ENCODE measurements at places on chromosomes 11 and 22.

- DNase-seq: no peak
Measured at GRCh38 chr11:96085319-96085930, 161.5 kb upstream of the MTMR2 start.

DNA sequence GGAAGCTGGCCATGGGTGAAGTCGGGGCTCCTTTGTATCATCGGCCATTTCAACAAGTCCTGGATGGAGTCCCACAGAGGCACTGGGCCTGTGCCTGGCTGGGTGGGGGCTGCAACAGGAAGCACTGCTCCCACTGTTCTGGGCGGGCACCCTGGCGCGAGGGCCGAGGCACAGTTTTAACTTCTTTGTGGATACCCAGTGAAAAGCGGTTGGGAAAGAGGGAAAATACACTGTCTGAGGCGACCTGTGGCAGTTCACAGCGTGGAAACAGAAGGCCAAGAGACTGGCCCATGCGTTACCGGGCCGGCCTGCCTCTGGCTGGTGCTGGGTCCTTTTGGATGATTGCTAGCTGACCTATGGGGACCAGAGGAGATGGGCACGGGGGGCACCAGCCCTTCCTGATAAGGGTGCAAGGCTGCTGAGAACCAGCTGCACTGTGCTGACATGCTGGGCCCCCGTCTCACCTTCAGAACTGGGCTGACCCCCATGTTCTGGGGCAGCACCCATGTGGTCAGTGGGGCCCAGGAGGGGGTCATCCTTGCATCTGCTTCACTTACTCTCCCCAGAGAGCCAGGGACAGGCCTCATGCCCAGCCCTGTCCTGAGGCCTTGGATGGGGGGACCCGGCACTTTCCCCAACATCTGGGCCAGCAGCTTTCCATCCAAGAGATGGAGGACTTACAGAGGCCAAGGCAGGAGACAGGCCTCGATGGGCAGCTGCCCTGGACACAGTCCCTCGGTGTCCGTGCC, 4.2 kb downstream of the OVOL1 start:
- no peak for DNase-seq

- no peak for DNase-seq
Measured at GRCh38 chr11:34869425-34869824, 46.8 kb downstream of the APIP start.

DNA sequence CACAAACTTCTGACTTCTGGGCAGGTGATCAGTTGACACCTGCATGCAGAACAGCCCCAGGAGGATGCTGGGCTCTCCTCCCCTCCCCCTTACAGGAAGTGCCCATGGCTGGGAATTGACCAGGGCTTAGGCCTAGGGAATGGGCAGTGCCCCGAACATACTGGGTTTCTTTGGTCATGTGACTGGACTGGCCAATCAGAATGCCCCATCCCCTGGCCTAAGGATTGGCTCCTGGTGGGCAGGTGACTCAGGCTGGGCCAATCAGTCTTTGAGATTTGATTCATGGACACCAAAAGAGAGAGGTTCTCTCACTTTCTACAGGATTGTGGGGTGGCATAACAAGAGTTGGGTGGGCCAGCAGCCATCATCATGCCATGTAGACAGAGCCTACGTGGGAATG, 37.1 kb downstream of the MCM5 start:
- no peak for DNase-seq

- no peak for DNase-seq
Measured at GRCh38 chr22:36464715-36465231, 16.7 kb downstream of the TXN2 start.

GRCh38 chr11:72546866-72547265, 112.5 kb upstream of the CLPB start:
- no peak for DNase-seq

DNA sequence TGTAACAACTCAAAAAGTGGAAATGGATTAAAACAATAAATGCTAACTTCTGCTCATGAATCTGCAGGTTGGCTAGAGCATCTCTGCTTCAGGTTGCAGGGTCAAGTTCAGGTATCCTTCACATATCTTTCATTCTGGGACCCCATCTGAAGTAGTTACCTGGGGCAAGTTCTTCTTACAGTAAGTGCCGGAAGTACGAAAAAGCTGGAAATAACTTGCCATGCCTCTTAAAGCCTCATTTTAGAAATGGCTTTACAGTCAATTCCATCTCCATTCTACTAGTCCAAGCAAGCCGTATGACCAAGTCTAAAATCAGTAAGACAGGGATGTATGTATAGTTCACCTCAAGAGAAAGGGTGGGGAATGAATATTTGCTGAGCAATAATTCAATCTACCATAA, 93.7 kb downstream of the FCHSD2 start:
- no peak for DNase-seq

- DNase-seq: no peak
Measured at GRCh38 chr11:11620921-11621572, 758 bp downstream of the GALNT18 start.

DNA sequence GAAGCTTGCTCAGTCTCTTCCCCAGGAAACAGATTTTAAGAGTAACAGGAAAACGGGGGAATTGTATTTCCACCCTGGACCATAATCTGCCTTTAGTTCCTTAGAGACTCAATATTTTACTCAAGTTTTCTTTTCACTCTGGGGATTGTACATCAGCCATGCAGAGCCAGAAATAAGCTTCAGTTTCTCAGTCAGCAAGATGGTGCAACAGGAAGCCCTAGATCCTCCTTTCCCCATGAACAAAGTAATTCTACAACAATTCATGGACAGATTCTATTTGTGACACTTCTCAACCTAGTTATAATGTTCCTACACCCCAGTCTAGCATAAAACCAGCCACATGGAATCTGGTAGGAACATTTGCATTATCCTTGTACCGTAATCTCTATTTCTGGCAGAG, 24.7 kb downstream of the OR8B2 start:
- no peak for DNase-seq

DNA sequence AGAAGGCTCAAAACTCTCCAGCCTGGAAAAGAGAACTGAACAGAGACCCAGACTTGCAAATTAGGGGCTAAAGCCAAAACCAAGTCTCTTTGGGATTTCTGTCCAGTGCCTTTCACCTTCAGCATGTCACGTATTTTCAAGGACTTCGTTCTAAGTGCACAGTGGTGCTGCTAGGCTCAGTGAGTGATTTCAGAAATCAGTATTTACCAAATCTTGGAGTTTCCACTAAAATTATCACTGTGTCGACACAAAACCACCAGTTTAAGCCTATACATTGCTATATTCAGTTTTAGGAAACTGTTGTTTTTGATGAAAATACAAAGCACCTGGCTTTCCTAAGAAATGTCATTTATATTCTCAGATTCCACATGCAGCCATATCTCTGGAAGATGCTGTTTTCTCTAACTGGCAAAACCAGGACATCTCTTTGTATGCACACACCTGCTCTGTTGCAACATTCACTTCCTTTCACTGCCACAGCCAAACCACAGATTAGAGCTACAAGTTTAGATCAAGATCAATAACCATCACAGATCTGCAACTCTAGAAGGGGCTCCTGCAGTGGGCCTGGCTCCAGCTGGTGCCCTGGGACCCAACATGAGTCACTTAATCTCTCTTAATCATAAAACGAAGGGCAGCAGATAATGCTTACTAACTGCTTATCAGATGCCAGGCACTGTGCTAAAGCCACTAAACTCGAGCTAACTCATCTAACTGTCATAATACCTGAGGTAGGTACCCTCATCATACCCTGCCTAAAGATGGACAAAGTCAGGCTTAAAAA, 22.3 kb downstream of the SMCO4 start:
- DNase-seq: no peak

- DNase-seq: no peak
Measured at GRCh38 chr11:117613521-117613920, 183.5 kb downstream of the DSCAML1 start.

Measured in CD4-positive, alpha-beta T cell treated with Interleukin-15 for 4 hours (primary cell).